ENCODE measurements at places on chromosomes 11 and 22. TPM values are rescaled to one million over a fixed set of nuclear protein-coding genes. Genes with fewer than 3 reads are reported as not detected.

DAGLA gene
- 0.05 TPM for total RNA-seq

SLC36A4 gene
- total RNA-seq = 17.5 TPM

DNA sequence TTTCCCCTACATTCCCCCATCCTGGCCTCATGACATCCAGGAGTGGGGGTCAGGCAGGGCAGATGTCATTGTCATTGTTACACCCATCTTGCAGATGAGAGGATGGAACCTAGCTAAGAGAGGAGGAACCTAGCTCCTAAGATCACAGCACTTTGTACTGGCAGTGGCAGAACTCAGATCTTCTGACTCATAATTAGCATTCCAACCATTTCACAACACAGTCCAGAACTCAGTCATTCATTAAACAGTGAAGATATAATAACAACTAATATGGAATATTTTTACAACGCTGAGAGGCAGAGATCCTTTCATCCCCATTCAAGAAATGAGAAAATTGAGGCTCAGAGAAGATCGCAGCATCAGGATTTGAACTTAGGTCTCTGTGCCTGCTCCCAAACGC is 127.8 kb downstream of the CHST1 start:
- no peak for DNase-seq
- no peak overlapping the region for H3K4me3 ChIP-seq
- H3K36me3 ChIP-seq = no peaks in the 10 kb centered on the region
- no peak overlapping the region for H3K27ac ChIP-seq
- H3K4me1 ChIP-seq = no peaks in the 10 kb centered on the region

DNA sequence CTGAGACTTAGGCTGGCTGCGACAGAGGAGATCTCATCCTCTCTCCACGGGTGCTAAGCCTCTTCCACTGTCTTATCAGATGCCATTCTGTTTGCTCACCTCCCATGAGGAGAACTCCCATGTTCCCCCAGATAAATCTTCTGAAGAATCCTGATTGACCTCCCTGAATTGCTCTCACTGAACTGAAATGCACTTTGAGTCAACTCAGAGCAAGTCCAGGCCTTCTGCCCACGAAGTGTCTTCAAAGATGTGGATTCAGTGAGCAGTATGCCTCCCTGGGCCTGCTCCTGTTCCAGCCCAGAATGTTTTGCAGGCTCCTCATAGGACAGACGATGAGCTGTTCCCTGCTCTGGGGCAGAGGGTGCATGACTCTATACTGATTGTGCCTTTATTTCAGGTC is 17.4 kb downstream of the TUB start:
- no peaks in the 10 kb centered on the region for H3K36me3 ChIP-seq
- no peak for DNase-seq
- H3K4me3 ChIP-seq = no peak overlapping the region
- no peaks in the 10 kb centered on the region for H3K27me3 ChIP-seq
- no peaks in the 10 kb centered on the region for H3K4me1 ChIP-seq

Data from activated CD8-positive, alpha-beta T cell treated with anti-CD3 and anti-CD28 coated beads for 36 hours (primary cell).